ENCODE measurements at places on chromosomes 2 and 18. TPM values are rescaled to one million over a fixed set of nuclear protein-coding genes. Genes with fewer than 3 reads are reported as not detected.
A peak's percentile ranks its signal among the peaks of the same experiment; 100 is the strongest.

Gene STON1
- total RNA-seq, result 7.0 TPM

- no peak for DNase-seq
Observed at GRCh38 chr2:200336980-200337615, 30.6 kb downstream of the SPATS2L start.

- DNase-seq, result no peak
Observed at GRCh38 chr2:107215401-107216350, 329.7 kb upstream of the ST6GAL2 start.

DNA sequence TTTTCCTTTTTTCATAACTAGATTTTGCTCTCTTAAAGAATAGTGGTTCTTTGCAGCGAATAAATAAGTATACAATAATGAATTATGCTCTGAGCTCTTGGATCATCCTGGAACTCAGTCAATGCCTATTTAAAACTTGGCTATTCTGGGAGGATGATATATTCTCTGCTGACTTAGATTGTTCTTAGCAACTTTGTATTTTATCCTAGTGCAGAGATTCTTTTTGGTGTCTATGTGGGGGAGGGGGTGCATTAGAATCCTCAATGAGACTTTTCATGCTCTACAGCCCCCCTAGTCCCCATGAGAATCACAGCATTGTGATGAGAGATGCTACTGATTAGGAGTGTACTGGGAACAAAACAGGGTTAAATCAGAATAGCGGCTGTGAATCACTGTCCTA is 8.8 kb upstream of the FAM98A start:
- DNase-seq, result no peak

DNA sequence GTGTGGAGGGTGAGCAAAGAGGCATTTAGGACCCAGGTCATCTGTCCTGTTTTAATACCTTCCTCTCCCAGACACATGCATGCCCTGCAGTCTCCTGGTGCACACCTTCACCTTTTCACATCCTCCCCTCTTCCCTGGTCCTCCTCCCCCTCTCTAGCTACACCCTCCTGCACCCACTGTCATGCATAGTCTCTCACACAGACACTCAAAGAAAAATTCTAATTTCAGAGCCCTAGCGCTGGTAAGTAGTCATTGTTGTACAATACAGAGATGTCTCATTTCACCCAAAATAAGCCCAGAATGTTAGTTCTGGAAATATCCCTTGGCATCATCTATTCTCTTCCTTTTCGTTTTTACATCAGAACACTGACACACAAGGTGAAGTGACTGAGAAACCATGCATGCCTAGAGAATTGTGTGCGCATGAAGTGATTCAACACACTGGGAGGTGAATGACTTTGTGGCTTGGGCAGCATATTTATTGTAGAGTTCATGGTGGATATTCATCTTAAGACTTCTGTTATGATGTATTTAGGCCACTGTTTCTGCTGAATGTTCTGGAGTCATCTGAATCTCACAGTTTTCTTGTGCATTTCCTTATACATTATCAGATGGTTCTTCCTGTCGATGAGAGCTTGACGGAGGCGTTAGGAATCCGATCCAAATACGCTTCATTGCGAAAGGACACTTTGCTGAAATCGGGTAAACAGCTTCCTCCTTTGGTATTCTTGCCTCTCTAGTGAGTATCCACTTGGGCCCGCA is 69.9 kb downstream of the COA5 start:
- DNase-seq, result no peak

DNA sequence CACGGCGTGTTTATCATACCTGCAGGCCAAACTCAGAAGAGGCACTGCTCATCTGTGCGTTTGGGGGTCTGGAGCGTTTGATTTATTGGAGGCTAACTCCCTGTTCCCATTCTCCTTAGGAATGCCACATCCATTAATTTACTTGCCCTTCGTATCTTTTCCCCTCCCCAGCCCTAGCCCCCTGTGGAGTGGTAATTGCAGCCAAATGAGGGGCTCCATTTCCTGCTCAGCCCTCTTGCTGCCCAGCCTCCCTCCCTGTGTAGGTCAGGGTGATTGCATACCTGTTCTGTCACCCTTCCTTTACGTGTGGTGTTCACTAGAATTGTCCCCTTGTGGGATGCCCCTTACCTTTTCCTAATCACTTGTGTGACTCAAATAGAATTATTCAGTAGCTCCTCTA is 120.4 kb downstream of the MAP3K20 start:
- no peak for DNase-seq

Gene GREB1
- 0.78 TPM for total RNA-seq

DNA sequence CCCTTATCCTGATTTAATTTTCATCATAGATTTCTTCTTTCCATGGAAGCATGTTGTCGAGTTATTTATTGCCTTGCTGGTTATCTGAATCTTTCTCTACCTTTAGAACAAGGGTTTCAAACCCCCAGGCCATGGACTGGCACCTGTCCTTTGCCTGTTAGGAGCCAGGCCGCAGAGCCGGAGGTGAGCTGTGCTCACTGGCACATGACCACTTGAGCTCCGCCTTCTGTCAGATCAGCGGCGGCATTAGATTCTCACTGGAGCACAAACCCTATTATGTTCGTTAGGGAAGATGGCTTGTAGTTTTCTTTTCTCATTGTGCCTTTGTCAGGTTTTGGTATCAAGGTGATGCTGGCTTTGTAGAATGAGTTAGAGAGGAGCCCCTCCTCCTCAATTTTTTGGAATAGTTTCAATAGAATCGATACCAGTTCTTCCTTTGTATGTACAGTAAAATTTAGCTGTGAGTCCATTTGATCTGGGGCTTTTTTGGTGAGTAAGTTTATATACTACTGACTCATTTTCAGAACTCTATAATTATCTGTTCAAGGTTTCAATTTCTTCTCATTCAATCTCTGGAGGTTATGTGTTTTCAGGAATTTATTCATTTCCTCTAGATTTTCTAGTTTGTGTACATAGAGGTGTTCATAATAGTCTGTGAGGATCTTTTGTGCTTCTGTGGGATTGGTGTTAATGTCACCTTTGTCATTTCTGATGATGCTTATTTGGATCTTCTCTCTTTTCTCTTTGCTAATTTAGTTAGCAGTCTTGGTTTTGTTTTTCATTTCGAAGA is 668.0 kb upstream of the FAM98A start:
- DNase-seq, result no peak

GRCh38 chr18:23085066-23085465 is 50.2 kb upstream of the CABLES1 start:
- DNase-seq, result no peak

Gene IL36G
- 0.24 TPM for total RNA-seq

DNA sequence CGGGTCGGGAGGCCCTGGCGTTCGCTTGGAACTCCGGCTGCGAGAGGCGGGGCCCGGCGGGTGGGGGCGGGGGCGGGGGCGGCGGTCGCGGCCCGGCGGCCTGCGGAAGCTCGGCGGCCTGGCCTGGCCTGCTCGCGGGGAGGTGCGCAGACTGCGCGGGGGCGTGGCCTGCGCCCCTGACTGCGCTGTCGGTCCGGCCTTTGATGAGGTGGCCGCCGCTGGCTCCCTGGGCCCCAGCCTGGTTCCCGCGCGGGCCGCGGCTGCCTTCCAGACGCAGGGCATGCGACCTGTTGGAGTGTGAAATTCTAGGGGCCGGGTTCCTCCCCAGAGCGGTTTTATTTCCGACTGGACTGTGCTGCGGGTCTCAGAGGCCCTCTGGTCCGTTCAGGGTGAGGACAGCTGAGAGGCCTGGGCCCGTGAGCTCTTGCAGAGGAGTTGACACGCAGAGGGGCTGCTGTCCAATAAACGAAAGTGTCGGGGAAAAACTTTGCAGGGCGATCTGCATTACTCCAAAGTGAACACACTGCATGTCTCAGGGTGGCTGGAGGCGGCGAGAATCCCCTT is 629 bp downstream of the NRBP1 start:
- DNase-seq, result peak; percentile 88

DNA sequence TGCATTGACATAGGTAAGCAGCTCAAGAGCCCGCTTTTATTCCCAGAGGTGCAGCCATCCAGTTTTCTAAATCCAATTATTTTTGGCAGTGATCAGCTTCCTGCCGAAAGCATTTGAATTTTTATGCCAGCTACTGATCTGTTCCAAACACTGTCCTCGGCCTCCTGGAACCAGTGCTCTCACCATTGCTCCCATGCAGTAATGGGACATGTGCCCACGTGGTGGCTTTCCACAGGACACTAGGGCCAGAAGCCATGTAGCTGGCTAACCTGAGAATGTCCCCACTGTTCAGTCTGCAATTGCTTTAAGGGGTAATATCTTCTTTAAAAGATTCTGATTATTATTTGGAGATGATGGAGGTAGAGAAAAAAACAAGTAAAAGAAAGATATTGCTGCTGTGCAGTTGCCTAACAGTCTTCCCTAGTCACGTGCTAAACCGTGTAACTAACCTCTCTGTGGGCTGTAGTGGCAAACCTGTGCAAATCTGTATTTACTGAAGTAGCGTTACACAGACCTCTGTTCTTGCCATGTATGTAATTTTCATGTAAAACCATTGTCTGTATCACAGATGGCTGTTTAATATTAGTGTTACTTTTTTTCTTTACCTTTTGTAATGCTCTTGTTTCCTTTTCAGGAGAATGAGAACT is 13.0 kb downstream of the GRHL1 start:
- no peak for DNase-seq

DNA sequence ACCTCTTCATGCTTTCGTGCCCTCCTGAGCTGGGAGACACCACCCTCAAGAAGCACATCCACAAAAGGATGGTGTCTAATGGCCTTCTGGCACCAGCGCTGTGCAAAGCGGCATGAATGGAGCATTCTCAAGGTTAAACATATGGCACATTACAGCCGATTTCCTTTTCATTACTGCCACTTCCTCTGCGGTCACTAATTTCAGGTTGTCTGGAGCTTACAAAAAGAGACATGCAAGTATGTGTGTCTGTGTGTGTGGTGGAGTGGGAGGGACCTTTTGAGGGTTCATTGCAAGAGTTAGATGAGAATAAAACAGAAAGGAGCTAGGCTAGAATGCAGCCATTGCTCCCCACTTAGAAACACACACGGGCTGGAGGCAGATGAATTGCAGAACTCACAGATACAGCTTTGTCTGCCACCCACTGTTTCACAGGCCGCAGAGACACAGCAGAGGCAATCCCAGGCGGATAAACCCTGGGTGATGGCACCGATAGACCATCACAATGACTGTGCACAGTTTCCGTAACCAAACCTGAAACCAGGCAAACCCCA is 76.0 kb downstream of the TGIF1 start:
- DNase-seq, result peak; percentile 88

GRCh38 chr2:64987001-64987955 is 1.9 kb upstream of the SLC1A4 start:
- DNase-seq, result peak; percentile 77

All from RPMI7951 (cell line).